ENCODE measurements at places on chromosomes 6 and 20. TPM values are rescaled to one million over a fixed set of nuclear protein-coding genes. Genes with fewer than 3 reads are reported as not detected.

DNA sequence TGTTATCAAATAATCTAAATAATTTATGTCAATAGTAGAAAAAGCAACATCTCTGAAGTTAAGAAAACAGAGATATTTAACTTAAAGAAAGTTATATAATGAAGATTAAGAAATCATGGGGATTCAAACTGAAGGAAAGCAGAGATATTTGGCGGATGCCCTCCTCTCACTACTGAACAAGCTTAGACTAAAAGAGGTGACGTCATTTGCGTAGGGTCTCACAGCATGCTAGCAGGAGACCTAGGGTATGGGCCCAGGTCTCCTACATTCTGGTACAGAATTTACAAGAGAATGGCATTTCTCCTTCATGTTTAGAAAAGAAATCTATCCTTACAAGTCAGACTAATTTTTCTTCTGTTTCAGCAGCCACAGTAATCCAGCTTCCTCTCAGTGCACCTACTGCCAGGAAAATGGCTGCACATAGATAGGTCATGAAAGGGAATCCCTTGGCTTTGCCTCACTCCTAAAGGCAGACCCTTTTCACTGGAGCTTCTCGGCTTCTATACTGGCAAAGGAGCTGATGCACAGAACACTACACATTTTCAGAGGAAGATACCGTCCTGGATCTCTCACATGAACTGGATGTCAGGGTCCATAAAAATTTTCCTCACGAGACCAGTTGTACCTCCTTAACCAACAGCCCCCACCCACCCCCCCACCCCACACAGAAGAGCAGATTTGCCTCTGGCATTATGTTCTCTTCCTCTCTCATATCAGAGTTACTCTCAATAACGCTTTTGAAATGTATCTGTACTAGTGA is 41.8 kb upstream of the DST start:
- H3K4me3 ChIP-seq, result no peak overlapping the region
- peaks cover under 1% of the 10 kb centered on the region for H3K4me1 ChIP-seq
- no peaks in the 10 kb centered on the region for H3K36me3 ChIP-seq
- no peaks in the 10 kb centered on the region for H3K27me3 ChIP-seq
- peak overlapping the region; percentile 60 for H3K27ac ChIP-seq

DNA sequence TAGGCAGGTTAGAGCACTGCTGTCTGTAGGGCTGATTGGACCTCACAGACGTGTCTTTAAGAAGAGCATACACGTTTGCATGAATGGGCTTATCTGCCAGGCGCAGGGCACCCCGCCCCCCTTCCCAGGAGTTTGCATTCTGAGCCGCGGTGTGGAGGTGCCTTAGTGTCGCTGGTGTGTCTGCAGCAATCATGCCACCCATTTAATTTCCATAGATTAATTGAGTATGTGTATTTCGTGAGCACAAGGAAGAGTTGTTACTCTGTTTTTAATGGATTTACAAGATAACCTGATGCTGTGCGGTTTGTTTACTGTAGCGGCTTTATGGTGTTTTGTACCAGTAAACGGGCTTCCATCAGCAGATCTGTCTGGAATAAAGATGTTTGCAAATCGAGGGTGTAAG is 107.7 kb downstream of the ZDHHC14 start:
- H3K4me1 ChIP-seq, result peaks cover under 1% of the 10 kb centered on the region
- H3K27me3 ChIP-seq, result no peaks in the 10 kb centered on the region
- no peak overlapping the region for H3K27ac ChIP-seq

Gene LY6G6C
- total RNA-seq, result not detected

GRCh38 chr6:167797011-167797471 is 29.7 kb upstream of the AFDN start:
- no peaks in the 10 kb centered on the region for H3K36me3 ChIP-seq
- no peak for DNase-seq
- H3K4me1 ChIP-seq, result peaks cover 17% of the 10 kb centered on the region
- H3K27me3 ChIP-seq, result no peaks in the 10 kb centered on the region

DNA sequence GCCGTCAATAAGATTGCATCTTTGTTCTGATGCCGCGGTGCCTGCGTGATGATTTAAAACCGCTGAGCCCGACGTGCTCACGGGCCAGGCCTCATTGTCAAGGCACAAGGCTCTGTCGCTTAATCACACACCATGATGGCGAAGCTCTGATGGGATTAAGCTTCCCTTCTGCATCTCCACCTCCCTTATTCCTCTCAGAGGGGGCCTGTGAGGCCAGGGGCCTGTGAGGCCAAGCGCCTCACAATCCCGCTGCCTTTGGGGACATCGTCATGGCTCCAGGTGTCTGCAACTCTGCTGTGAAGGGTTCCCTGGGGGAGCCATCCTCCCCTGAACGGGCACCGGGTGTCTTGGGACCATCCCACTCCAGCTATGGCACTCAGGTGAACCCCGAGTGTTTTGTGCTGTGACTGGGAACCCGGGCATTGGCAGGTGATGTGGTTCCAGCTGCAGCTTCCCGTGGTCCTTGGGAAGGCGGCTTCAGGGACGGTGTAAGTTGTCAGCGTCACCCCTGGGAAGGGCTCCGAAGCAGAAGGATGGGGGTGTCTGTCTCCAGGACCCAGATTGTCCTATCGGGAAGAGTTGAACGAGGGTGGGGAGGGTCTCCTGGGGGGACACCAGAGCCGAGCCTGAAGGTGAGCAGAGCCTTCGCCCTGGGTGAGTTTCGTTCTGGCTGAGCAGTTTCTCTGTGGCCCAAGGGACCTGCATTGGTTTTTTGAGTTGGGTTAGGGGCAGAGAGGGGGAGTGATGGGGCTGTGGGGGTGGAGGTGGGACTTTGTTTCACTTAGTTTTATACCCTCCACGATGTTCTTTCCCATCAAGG is 18.0 kb upstream of the BHLHE23 start:
- H3K4me1 ChIP-seq, result peaks cover 8% of the 10 kb centered on the region
- DNase-seq, result no peak
- no peaks in the 10 kb centered on the region for H3K36me3 ChIP-seq
- no peak overlapping the region for H3K4me3 ChIP-seq
- no peak overlapping the region for H3K27ac ChIP-seq

Gene DNMT3B
- total RNA-seq, result 6.3 TPM

DNA sequence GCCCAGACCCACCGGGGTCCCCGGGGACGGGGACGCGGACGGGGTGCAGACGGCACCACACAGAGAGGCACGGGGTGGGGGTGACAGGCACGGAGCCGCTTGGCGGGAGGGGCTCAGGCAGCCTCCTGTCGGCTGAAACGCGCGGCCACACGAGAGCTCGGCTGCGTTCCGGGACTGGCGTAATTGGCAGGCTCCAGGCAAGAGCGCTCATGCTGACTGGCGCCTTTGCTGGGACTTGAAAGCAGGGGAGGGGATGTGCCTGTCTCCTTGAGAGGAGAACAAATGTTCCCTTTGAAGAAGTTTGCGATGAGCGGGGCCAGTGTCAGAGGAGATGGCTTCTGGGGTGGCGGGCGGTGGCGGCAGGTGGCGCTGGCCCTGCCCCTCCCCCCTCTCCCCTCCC is 25.8 kb downstream of the BHLHE23 start:
- DNase-seq, result no peak
- no peaks in the 10 kb centered on the region for H3K36me3 ChIP-seq
- H3K4me3 ChIP-seq, result no peak overlapping the region
- H3K4me1 ChIP-seq, result no peaks in the 10 kb centered on the region
- H3K27ac ChIP-seq, result no peak overlapping the region
- H3K27me3 ChIP-seq, result peaks cover 9% of the 10 kb centered on the region

Gene LINC00237
- total RNA-seq, result not detected

Gene RAMACL
- 10.9 TPM for total RNA-seq

- no peaks in the 10 kb centered on the region for H3K36me3 ChIP-seq
- no peak overlapping the region for H3K4me3 ChIP-seq
- DNase-seq, result peak; percentile 91
- H3K27ac ChIP-seq, result peak overlapping the region; percentile 88
- peaks cover 59% of the 10 kb centered on the region for H3K4me1 ChIP-seq
Measured at GRCh38 chr6:52724406-52725121, 38.7 kb downstream of the GSTA2 start.

GRCh38 chr20:8795404-8795803 is 273.5 kb upstream of the PLCB4 start:
- no peaks in the 10 kb centered on the region for H3K36me3 ChIP-seq
- no peaks in the 10 kb centered on the region for H3K4me1 ChIP-seq
- DNase-seq, result no peak
- H3K27me3 ChIP-seq, result no peaks in the 10 kb centered on the region
- no peak overlapping the region for H3K27ac ChIP-seq

Data from body of pancreas (tissue), 4 donors.